ENCODE measurements at places on chromosomes 4 and X. TPM values are rescaled to one million over a fixed set of nuclear protein-coding genes. Genes with fewer than 3 reads are reported as not detected.

The RAB39B gene
- 0.32 TPM for total RNA-seq

The FDCSP gene
- 78.2 TPM for total RNA-seq

The RNF175 gene
- total RNA-seq: 3.6 TPM

The CT45A2 gene
- not detected for total RNA-seq

The CT83 gene
- not detected for total RNA-seq

The TMEM255A gene
- total RNA-seq: 0.80 TPM

The HS3ST1 gene
- 3.6 TPM for total RNA-seq

The FAM9C gene
- total RNA-seq: not detected

All from breast epithelium (tissue), 4 donors.